ENCODE measurements at places on chromosomes 11 and 22.

- no peaks in the 10 kb centered on the region for H3K36me3 ChIP-seq
- DNase-seq: no peak
- H3K27me3 ChIP-seq: no peaks in the 10 kb centered on the region
- no peak overlapping the region for H3K4me3 ChIP-seq
Observed at GRCh38 chr11:60966890-60967289, 4.6 kb upstream of the CD6 start.

DNA sequence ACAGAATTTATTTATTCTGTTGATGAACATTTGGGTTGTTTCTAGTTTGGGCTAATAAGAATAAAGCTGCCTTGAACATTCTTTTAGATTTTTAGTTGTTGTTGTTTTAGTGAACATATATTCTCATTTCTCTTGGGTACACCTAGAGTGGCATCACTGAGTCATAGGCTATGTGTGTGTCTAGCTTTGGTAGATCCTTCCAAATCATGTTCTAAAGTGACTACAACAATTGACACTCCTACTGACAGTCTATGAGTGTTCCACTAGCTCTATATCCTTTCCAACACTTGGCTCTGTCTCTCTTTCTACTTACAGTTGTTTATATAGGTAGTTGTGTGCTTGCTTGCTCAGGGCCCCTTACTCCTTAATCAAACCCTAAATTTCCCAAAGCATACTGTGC, 346.0 kb upstream of the NCAM1 start:
- H3K27me3 ChIP-seq: no peaks in the 10 kb centered on the region
- H3K4me1 ChIP-seq: no peaks in the 10 kb centered on the region
- H3K36me3 ChIP-seq: no peaks in the 10 kb centered on the region
- no peak overlapping the region for H3K27ac ChIP-seq

- no peaks in the 10 kb centered on the region for H3K4me1 ChIP-seq
- H3K4me3 ChIP-seq: no peak overlapping the region
- H3K27ac ChIP-seq: no peak overlapping the region
- H3K27me3 ChIP-seq: no peaks in the 10 kb centered on the region
- no peaks in the 10 kb centered on the region for H3K36me3 ChIP-seq
Observed at GRCh38 chr11:124970925-124971324, 16.9 kb downstream of the CCDC15 start.

DNA sequence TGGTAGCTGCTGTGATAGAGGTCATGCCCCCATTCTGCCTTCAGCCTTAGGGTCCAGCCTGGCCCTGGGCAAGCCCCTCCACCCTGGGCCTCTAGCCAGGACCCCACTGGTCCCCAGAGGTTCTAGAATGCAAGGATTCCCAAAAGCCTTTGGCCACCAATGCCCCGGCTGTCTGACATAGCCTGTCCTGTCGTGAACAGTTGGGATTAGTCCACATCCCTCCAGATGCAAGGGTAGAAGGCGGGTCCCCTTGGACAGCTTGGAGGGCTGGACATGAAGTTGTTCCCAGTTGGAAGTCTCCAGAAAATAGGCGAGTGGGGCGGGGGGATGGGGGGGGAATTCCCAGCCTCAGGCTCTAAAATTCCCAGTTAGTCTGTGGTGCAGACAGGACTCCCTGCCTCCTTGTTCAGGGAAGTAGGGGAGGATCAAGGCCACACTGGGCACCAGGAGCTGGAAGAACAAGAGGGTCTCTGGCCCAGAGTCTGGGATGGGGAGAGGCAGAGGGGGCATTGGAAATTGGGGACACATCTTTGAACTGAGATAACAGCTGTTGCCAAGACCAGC, 5.2 kb upstream of the ADORA2A start:
- DNase-seq: no peak
- no peaks in the 10 kb centered on the region for H3K36me3 ChIP-seq
- no peak overlapping the region for H3K27ac ChIP-seq
- no peak overlapping the region for H3K4me3 ChIP-seq
- H3K4me1 ChIP-seq: peaks cover 17% of the 10 kb centered on the region

Data from naive thymus-derived CD4-positive, alpha-beta T cell (primary cell).